ENCODE measurements at places on chromosomes 1 and 21. TPM values are rescaled to one million over a fixed set of nuclear protein-coding genes. Genes with fewer than 3 reads are reported as not detected.

Gene CCDC24
- 8.0 TPM for total RNA-seq

Gene KCNE2
- not detected for total RNA-seq

Gene AMY1A
- not detected for total RNA-seq

Gene AKR7A2
- total RNA-seq, result 51.7 TPM

Gene HPCA
- total RNA-seq, result 0.45 TPM

Measured in A549 treated with Hydrocortisone at 1 μM for 4 hours (cell line).